ENCODE measurements at places on chromosomes 2 and 18.
A peak's percentile ranks its signal among the peaks of the same experiment; 100 is the strongest.

- no peak for DNase-seq
These were observed 47.0 kb downstream of the BMPR2 start for GRCh38 chr2:202423139-202423538.

DNA sequence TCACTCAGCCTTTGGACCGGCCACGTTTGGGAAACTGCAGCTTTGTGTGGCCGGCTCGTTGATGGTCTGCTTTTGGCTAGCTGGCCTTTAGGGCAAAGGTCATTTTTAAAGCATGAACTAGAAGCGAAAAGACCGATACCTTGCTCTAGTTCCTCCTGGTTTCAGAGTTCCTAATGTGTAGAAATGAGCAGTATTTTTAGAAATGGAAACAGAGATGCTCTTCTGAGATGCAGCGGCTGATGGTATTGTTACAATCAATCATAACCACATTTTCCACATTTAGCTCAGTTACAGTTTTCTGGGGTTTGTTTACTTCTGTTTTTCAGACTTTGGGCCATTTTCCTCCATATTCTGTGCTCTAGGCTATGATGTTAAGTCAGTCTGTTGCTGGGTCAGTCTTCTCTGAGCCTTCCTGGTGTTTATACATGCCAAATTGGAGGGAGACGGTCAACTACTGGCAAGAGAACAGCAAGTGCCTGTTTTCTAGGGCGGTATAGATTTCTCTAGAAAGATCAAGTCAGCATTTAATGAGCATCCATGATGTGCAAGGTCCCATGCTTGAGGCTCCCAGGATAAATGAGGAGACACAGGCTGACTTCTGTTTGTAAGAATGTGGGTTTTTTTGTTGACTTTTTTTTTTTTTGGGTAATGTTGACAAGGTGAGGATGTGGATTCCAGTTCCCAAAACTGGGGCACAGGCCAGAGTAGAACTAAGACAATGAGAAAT is 28.0 kb downstream of the RNF144A start:
- peak; percentile 63 for DNase-seq

GRCh38 chr18:47050468-47050867 is 15.0 kb upstream of the ELOA2 start:
- DNase-seq: peak; percentile 47

DNA sequence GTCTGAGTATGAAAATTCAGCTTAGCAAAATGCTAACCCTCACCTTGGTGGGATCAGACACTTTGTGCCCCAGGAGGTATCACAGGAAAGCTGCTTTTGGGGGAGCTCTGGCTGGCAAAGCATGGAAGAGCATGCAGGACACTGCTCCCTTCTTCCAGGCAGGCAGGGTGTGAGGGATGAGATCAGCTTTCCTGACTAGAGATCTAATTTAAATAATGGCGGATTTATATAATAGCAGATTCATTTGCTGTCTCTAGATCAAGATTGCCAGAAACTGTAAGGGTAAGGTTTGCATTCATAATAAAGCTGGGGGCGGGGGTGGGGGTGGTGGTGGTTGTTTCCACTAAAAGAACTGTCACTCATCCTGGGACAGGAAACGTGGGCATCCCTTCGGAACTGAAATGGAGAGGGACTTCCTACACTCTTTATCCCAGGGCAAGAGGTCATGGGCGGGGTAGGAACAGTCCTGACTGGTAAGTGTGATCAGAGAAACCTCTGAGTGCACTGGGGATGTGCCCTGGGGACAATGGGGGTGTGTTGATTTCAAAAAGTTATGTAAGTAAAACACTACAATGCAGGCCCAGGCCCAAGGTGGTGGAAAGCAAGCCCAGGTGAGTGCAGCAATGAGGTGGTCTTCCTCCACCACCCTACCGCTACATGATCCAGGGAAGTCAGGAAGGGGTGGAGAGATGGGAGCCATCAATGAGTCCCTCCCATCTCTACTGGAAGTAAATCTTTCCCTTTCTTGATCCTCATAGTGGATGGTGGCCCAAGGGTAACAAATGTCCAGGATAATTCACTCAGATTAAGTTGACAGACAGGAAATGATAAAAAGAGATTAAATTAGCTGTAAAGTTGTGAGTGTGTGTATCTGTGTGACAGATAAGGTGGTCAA is 171.4 kb upstream of the SERPINE2 start:
- no peak for DNase-seq

- no peak for DNase-seq
These were observed 19.0 kb upstream of the ESPNL start for GRCh38 chr2:238081150-238081549.

DNA sequence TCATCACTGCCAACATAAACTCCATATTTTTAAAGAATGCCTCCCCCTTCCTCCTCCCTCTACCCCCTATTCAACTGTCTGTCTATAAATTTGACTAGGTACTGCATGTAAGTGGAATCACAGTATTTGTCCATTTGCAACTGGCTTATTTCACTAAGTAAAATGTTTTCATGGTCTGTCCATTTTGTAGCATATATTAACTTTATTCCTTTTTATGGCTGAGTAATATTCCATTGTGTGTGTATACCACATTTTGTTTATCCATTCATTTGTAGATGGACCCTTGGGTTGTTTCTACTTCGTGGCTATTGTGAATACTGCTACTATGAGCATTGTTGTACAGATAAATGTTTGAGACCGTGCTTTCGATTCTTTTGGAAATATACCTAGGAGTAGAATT is 10.7 kb downstream of the SEH1L start:
- no peak for DNase-seq

All from suppressor macrophage treated with lipopolysaccharide for 4 hours (primary cell).